ENCODE measurements at places on chromosomes 5 and 9.
A peak's percentile ranks its signal among the peaks of the same experiment; 100 is the strongest.

GRCh38 chr5:120476063-120476462 is 12.0 kb downstream of the PRR16 start:
- no peak for DNase-seq

- DNase-seq = no peak
Measured at GRCh38 chr9:78714576-78714975, 417.7 kb downstream of the PSAT1 start.

DNA sequence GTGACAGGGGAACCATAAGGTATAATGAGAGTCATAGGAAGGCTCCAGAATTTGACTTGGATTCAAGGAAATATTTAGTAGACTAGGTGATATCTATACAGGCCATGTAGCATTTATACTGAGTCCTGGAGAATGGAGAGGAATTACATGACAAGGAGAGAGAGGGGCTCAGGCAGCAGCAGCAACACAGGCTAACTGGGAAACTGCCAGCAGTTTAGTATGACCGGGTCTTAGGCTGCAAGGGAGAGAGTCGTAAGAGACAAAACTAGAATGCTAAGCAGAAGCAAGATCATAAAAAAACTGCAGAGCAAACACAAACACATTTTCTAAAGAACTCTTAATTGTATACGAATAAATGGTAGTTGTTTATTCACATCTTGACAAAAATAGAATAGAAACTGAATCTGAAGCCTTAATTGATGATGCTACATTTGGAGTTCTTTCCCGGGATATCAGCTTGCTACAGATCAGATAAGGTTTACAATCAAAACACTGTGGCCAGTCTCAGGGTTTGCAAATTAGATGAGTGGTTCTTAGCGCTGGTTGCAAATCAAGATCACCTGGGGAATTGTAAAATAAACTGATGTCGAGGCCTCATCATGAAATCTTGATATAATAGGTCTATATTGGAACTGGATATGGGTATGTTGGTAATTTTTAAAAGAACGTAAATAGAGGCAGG is 480.0 kb upstream of the C9orf72 start:
- DNase-seq = no peak

DNA sequence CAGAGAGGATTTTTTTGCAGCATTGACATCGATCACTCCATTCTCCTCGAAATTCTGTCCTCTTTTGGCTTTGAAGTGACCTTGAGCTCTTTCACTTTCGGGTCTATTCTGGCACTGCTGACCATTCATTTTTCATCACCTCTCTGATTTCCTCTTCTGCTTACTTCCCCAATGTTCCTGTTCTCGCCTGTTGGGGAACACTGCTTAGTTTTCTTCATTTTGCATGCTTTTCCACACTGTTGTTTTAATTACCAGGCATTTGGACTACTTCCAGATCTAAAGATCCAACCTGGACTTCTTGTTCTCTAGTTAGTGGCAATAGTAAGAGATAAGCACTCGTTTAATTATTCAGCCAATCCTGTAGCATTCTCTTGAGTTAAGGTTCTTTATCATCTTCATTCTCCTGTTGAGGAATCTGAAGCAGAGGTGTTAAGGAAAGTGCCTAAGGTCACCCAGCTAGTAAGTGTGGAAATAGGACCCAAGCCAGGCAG is 53.4 kb downstream of the MAN2A1 start:
- DNase-seq = no peak

- DNase-seq = no peak
Measured at GRCh38 chr5:72438141-72438540, 69.1 kb downstream of the ZNF366 start.

- DNase-seq = no peak
Measured at GRCh38 chr5:123066016-123066415, 23.0 kb upstream of the PRDM6 start.

- no peak for DNase-seq
Measured at GRCh38 chr9:136286987-136287379, 16.9 kb downstream of the CCDC187 start.

DNA sequence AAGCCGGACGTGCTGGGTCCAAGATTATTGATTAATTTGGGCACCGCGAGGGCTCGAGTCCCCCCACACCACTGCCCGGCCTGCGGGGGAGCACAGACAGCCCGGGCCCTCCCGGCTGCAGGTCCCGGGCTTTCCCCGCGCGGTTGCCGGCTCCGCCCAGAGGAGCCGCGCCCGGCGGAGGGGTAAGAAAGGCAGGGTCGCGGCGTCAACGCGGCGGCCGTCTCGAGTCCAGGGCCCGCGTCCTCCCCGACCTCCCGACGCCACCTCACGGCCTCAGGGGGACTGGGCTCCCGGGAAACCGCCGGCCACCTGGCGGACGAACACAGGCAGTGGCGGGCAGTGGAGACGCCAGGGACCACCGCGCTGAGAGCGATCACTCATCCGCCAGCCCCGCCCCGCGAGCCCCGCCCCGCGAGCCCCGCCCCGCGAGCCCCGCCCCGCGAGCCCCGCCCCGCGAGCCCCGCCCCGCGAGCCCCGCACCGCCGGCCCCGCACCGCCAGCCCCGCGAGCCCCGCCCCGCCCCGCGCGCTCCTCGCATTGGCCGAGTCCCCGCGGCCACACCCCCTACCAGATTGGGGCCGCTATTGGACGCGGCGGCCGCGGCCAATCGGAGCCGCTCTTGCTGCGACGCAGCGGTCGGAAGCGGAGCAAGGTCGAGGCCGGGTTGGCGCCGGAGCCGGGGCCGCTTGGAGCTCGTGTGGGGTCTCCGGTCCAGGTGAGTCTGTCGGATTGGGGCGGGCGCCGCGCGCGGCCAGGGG is at the start of gene MRPL41:
MRPL41 (plus strand) TSS at position 616 of the 758 bp plus-strand sequence. CDS start 203 bp downstream, outside the sequence.
- peak; percentile 92 for DNase-seq

DNA sequence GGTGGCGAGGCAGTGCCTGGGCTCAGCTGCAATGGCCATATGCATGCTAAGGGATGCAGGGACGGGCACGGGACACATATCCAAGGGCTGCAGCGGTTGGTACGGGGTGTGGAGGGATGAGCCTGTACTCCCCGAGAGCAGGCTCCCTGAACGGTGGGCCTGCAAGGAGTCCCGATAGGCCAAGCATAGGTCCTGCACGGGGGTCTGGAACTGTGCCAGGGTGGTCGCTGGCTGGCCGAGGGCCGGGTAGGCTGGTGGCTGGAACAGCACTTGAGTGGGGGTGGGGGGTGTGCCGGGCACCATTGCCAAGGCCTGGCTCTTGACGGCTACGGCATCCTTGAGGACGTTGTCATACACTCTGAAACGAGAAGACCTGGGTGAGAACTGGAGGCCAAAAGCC is 24.1 kb downstream of the FABP6 start:
- no peak for DNase-seq

DNA sequence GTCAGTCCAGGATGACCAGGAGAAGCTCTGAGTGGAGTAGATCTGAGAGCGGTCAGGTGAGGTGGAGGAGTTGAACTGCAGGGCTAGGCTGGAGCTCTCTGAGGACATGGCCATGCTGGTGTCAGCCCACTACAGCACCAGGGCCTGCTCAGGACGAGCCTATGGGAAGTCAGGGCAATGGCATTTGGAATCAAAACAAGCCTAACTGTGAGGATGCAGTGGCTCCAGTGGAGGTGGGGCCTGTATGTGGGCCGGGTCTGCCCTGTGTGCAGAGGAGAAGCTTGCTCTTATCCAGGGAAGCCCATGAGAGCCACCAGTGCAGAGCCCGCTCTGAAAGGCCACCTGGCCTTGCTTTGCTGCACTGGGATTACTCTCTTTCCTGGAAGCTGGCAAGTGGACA is 11.1 kb downstream of the CXCL14 start:
- DNase-seq = no peak

DNA sequence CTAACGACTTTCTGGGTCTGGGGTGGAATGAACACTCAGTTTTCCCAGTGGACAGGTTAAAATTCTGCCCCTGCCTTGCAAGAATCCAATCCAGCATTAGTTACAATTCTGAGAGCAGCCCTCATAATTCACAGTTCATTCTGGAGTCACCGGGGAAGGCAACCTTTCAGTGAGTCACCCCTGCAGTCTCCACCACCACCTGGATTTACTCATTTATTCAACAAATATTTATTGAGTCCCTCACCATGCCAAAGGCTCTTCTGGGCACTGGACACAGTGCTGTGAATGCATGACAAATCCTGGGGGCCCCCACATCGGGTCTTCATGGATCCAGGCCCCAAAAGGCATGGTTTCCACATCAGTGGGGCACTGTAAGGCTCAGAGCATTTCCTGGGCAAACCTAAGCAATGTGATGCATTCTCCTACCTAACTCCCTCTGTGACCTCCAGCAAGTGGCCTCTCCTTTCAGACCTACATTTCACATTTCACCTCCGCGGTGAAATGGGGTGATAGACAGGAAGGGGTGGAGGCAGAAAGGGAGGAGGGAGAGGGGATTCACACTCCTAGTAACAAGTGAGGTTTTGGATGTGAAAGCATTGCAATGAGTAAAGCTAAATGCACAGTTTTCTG is 6.4 kb upstream of the MSX2 start:
- no peak for DNase-seq

DNA sequence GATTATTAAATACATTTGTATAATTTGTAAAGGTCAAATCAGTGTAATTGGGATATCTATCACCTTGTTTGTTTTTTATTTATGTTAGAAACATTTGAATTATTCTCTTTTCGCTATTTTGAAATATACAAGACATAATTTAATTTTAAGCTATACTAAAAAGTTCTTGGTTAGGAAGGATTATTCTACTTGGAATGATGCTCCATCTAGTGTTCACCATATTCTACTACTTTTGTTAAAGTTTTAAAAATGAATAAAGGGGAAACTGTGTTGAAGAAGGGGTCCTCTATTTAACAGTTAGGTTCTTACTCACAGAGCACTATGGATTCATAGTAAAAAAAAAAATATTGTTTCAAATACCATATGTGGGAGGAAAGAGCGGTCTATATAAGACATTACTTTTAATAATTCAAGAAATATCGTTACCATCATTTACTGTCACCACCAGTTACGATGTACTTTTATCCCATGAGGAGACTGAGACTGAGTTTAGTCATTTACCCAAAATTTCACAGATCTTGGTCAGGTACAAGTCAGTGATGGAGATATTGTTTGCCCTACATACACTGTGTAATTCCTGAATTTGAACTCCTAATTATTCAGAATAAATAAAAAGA is 6.3 kb upstream of the STOM start:
- no peak for DNase-seq

DNA sequence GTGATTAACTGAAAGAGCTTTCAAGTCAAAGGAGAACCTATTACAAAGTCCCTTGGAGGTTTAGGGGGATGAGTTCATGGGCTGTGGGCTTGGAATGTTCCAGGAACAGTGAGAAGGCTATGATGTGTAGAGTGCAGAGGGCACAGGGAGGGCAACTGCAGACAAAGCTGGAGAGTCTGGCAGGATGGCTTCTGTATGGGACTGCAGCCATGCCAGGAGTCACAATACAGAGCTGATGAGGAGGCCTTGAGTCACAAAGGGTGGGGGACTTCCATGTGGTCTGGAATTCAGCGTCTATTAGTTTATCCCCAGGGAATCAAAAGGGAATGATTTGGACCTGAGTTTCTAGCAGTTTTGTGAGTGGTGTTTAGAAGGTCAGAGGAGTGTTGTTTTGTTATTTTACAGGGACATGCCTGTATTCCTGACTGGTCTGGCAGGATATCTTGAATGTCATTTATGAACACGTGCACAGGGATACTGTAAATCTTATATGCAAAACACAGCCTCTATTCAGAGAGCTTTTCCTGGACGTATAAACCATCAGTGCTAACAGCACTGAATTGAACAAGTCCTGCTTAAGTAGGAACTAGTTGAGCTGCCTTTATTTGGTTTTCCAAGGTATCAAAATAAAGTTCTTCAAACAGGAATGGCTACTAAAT is 14.3 kb upstream of the TEK start:
- DNase-seq = no peak

DNA sequence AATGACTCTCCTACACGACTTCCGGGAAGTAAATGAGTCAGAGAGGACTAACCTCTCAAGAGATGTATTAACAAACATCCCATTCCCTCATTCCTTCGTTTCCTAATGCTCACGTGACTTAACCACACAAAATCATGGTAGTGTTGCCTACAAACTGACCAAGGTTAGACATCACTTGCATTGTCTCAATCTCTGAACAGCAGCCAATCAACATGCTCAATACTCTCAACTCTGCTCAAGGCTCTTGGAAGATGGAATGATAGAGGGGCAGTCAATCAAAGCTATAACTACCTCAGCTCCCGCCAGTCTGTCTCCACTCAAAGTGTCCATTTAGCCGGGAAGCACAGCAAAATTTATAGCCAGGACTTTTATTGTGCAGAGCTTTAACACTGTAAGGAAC is 143.8 kb upstream of the PIK3R1 start:
- no peak for DNase-seq

DNA sequence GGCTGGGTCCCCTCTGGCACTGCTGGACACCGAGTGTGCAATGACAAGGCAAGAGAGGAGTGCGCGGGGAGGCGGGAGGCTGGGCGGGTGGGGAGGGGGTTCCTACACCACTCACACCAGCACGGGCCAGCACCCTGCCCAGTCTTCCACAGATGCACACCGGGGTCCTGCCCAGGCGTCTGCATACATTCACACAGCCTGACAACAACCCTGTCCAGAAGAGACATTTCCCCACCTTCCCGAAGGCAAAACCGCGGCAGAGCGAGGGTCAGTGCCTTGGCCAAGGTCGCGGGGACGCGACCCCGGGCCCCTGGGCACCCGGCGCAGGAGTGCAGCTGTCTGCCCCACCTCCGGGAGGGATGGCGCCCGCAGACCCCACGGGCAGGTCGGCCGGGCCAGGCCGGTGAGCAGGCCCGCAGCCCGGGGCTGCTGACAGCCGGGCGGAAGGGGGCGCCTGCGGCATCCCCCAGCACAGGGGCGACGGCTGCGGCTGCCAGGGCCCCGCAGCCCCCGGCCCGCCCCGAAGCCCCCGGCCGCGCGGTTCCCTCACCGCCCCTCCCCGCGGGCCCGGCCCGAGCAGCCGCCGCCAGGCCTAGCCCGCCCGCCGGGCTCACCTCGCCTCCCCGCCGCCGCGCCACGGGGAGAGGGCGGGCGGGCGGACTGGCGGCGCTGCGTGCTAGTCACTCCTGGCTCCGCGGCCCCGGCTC is 496 bp downstream of the MAPK9 start:
- no peak for DNase-seq

- DNase-seq = no peak
Measured at GRCh38 chr5:28165096-28165495, 1126.7 kb upstream of the CDH9 start.

DNA sequence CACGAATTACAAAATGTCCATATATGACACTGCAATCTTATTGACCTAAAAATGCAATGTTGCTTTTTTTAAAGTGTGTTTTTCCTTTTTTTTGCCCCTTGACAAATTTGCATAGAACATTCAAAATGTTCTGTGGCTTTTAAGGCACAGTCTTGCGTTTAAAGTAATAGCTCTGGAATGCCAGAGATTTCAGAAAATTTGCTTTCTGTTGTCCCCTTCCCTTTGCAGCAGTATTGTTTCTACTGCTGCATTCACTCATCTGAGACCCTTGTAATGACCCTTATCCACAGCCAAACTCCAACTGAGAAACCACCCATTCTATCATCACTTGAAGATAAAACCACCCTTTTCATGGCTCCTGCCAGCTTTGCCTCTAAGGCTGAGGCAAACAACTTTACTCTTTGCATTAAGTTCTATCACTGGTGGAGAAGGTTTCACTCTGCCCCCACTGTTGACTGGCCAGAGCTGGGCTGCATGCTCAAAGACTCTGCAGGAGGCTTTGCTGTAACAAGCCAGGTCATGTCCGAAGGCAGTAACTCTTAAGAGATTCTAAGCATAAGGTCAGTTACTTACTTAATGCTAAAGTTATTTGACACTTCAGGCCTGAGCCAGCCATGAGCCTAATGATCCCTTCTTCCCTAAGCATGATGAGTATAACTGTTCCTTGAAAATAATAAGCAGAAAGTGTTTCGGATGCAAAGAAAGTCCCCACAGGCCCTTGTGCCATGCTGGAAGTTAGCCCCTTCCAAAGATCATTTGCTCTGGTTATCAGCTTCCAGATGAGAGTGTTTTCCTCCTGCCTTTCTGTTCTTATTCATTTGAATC is 101.9 kb downstream of the CD180 start:
- no peak for DNase-seq
